Activated CD8-positive, alpha-beta memory T cell treated with anti-CD3 and anti-CD28 coated beads, Interleukin-2, amount 50 U/mL, for 48 hours (primary cell): ENCODE measurements at places on chromosomes 11 and 22.

GRCh38 chr11:86246293-86246675 lies 1.7 kb downstream of the EED start:
- DNase-seq = no peak

GRCh38 chr11:48036011-48036410 lies 55.7 kb downstream of the PTPRJ start:
- DNase-seq = no peak

DNA sequence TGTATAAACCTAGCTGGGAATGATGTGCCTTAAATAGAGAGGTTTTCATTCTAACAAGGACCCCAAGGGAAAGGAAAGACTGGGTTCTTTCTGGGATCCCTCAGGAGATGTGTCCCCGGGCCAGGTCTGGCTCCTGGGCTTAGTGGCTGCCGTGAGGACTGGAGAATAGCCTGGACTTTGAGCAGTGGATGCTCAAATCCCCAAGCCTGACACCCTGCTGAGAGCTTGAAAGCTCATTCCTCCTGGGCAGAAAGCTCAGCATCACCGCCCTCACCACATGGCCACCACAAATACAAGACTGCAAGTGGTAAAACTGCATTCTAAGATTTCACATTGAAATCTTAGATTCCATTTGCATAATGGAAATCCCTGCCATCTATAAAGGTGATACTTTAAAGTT lies 79.4 kb upstream of the NARS2 start:
- no peak for DNase-seq

- no peak for DNase-seq
These were observed 8.3 kb upstream of the MIEF1 start for GRCh38 chr22:39493759-39494158.

GRCh38 chr11:108870373-108871020 lies 205.6 kb downstream of the DDX10 start:
- DNase-seq = no peak

- no peak for DNase-seq
These were observed 127.8 kb upstream of the ANO3 start for GRCh38 chr11:26204101-26204500.

- no peak for DNase-seq
These were observed 42.6 kb downstream of the MAP6 start for GRCh38 chr11:75625991-75626888.

- DNase-seq = no peak
These were observed 22.0 kb upstream of the GRAMD1B start for GRCh38 chr11:123407996-123408597.

- DNase-seq = peak; percentile 33
These were observed 23.1 kb upstream of the GNB1L start for GRCh38 chr22:19877626-19878339.

DNA sequence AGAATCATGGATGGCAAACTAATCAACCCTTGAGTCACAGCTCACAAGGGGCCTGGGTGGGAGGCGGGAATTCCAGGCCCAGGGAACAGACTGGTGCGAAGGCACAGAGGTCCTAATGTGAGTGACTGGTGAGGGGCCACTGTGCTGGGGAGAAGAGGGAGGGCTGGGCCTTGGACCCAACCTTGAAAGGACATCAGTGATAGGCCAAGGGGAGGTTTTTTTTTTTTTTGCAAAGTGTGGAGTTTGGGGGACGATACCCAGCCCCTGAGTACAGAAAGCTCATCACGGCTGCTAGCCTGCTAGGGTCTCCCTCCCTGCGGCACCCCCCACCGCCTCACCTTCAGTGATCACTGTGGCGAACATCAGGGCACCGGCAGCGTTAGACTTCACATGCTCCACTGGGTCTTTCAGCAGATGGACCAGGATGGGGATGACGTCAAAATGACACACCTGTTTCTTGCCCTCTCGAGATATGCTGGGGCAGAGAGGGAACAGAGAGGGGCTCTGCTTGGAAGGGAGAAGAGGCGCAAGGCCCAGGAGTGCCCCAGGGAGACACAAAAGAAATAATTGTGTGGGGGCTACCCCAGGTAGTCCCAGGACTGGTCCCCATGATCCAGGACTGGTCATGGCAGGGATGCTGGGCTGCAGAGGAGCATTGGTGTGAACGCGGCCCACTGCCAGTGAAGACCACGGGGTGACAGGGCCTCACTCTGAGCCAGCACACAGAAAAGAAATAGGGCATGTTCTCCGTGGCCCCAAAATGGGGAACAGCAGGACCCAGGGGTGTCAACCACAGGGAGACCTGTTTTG lies 8.6 kb upstream of the GNAZ start:
- DNase-seq = peak; percentile 36

DNA sequence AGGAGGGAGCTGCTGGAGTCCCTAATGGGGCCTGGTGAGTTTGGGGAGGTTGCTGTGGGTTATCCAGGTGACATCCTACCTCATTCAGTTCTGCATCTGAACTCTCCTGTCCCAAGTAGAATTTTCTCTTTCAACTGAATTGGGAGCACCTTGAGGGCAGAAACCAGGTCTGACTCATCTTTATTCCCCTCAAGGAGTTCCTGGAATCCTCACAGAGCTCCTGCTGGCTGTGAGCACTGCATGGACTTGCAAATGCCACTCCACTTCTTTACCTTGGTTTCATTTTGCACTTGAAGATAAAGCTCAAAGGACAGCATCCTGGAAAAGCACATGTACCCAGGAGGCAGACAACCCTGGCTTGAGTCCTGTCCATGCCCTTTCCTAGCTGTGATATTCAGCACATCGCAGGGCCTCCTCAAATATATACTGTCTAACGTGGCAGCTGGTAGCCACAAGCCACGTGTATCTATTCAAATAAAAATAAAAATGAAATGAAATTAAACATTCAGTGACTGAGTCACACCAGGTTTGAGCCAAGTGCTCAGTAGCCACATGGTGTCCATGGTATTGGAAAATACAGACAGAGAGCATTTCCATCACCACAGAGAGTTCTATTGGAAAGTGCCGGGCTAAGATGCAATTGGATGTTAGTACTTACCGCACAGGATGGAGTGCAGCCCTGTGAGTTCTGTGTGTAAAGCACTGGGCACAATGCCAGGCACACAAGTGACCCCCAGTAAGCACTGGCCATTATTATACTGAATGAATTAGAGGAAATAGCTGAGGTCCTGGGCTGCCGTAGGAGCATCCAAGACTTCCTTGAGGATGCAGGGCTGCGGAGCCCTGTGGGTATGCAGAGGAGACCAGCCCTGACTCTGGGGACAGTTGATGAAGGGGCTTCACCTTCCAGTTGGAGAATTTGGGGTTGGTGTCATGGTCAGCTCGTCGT lies 149.0 kb downstream of the PKNOX2 start:
- no peak for DNase-seq

GRCh38 chr11:74699615-74700396 lies 31.4 kb downstream of the CHRDL2 start:
- no peak for DNase-seq

DNA sequence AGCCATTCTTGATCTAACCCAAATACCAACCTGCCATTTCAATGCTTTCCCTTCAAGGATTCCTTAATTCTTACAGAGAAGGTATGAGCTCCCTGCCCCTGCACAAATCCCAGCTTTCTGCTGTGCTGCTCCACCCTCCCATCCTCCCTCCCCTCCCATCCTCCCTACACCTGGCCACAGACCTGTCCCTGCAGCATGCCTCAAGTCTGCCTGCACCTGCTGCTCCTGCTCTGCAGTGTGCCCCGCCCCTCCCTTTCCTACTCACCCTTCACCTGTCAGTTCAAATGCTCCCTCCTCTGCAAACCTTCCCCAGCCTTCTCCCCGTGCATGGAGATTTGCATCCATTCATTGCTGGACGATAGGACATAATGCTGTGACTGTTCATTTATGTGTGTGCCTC lies 139.9 kb upstream of the NARS2 start:
- DNase-seq = no peak

DNA sequence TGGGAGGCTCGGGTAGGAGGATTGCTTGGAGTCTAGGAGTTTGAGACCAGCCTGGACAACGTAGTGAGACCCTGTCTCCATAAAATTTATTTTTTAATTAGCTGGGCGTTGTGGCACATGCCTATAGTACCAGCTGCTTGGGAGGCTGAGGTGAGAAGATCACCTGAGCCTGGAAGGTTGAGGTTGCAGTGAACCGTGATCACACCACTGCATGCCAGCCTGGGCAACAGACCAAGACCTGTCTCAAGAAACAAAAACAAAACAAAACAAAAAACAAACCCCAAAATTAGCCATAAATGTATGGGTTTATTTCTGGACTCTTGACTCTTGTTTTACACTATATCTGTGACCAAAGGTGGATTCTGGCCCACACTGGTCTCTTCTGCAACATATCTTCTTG lies 41.6 kb downstream of the EIF3F start:
- DNase-seq = peak; percentile 13

GRCh38 chr22:45314786-45315185 lies 5.1 kb downstream of the FAM118A start:
- no peak for DNase-seq

DNA sequence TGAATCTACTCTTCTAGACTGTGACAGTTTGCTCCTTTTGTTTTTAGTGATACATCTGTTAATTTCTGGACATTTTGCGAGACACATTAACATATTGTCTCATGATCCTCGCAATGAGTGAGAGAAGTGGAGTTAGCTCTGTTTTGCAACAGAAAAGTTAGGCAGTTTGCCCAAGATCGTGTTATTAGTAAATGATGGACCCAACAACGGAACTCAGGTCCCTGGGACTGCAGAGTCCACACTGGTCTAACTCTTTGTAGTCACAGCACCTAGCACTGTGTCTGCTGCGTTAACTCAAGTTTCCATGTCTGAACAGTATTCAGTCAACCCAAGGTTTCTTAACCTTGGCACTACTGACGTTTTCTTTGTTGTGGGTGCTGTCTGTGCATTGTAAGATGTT lies 3.2 kb downstream of the DEPDC7 start:
- no peak for DNase-seq

DNA sequence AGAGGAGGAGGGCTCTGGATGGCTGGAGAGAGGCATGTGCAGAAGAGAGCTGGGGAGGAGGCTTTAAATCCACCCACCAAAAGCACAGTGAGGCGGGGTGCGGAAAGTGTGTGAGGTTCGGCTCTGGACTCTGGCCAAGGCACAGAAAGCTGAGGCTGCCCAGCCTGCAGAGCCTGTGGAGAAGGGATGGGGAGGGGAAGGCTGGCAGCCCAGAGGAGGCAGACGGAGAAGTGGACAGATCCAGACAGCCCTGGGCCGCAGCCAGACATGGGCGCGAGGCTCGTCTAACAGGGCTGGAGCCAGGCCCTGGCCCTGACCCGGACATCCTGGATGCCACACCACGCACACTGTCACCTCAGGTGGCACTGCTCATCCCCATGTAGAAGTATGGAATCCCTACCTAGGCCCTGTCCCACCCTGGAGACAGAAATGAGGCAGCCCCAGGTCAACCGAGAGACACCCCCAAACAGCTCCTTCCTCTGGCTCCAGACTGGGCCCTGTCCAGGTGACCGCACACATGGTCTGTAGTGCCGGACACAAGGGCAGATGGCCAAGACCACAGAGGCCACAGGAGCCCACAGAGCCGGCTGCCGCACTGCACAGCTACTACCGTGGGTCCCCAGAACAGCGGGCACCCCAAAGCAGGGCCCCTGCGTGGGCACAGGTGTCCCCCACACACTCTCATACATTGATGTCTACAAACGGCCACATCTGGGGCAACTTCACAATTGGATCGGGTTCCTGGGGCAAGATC lies 16.6 kb upstream of the MOB2 start:
- no peak for DNase-seq

GRCh38 chr22:41350087-41350486 lies 31.7 kb upstream of the TEF start:
- DNase-seq = no peak
